ENCODE measurements at places on chromosomes 1 and 21.

- no peak for DNase-seq
Observed at GRCh38 chr1:197903196-197903514, 725 bp downstream of the C1orf53 start.

- no peak for DNase-seq
Observed at GRCh38 chr1:204477036-204477740, 17.4 kb downstream of the PIK3C2B start.

DNA sequence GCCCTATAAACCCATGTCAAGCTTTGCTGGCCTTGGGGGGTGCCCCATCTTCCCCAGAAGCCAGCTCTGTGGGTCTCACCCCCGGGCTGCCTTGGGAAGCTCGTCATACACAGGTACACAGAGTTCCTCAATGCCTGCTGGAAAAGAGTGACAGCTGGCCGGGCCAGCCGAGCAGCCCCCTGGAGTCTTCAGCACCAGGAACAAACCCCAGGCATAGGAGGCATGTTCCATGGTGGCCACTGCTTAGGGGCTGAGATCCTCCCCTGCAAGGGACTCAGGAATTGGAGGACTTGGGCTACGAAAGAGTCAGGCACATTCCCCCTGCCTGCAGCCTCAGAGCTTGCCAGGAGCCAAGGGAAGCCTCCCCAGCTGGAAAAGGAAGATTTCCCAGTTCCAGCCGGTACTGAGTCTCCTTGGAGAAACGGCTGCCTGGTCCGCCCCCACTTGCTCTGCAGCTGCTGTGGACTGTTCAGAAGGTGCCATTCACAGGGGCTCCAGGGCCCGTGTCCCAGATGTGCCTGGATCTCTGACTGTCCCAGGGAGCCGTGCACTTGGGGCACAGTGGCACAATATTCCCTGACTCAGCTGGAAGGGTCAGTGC lies 89.5 kb downstream of the STUM start:
- no peak for DNase-seq

GRCh38 chr1:6123083-6123482 lies 57.0 kb downstream of the CHD5 start:
- no peak for DNase-seq

- no peak for DNase-seq
Observed at GRCh38 chr1:242623756-242624155, 99.3 kb upstream of the PLD5 start.

DNA sequence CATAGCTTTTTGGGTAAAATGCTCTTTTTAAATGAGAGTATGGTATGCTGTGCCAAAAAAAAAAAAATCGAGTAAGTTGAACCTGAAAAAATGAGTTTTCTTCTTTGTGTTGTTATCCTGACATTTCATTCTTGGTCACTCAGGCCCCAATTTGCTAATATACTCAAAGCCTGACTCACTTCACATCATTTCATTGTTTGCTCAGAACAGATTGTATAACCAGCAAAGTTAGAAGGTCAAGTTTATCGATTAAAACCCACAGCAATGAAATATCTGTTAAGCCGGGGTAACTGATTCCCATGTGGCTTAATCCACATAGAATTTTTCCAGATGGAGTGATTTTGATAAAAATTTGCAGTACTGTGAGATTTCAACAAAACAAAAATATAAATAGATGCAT lies 363.7 kb downstream of the NEGR1 start:
- no peak for DNase-seq

GRCh38 chr1:240468656-240469055 lies 143.3 kb downstream of the GREM2 start:
- DNase-seq: no peak

DNA sequence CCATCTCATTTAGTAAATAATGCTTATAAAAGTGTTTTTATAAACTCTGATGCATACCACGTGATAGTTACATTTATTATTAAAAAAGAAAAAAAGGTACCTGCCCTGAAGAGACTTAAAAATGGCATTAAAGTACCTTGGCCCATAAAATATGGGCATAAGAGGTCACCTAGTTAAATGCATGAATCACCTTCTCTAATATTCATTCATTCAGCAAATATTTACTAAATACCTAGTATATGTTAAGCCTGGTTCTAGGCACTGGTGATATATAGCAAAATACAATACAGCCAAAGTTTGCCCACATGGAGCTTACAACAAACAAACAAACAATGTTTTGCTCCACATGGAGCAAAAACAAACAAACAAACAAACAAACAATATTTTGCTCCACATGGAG lies 87.0 kb downstream of the SCMH1 start:
- no peak for DNase-seq

GRCh38 chr1:177732178-177732577 lies 237.7 kb downstream of the SEC16B start:
- no peak for DNase-seq

GRCh38 chr1:63612971-63613370 lies 19.8 kb downstream of the PGM1 start:
- no peak for DNase-seq

- no peak for DNase-seq
Observed at GRCh38 chr1:108590441-108590840, 30.5 kb downstream of the EEIG2 start.

- DNase-seq: no peak
Observed at GRCh38 chr1:206766251-206766856, 4.2 kb upstream of the IL19 start.

- DNase-seq: no peak
Observed at GRCh38 chr1:165424454-165425216, 20.3 kb downstream of the RXRG start.

DNA sequence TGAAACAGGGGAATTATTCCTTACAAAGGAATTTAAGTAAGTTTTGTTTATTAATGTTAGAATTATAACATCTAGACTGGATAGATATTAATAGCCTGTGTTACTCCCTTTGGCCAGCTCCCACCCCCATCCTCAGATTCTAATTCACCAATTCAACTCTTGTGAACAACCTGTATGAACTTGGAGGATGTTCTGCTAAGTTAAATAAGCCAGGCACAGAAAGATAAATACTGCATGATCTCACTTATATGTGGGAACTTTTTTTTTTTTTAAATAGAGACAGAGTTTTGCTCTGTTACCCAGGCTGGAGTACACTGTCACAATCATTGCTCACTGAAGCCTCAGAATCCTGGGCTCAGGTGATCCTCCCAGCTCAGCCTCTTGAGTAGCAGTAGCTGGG lies 32.2 kb downstream of the EFCAB7 start:
- no peak for DNase-seq

GRCh38 chr1:196410768-196411167 lies 197.5 kb downstream of the KCNT2 start:
- no peak for DNase-seq

DNA sequence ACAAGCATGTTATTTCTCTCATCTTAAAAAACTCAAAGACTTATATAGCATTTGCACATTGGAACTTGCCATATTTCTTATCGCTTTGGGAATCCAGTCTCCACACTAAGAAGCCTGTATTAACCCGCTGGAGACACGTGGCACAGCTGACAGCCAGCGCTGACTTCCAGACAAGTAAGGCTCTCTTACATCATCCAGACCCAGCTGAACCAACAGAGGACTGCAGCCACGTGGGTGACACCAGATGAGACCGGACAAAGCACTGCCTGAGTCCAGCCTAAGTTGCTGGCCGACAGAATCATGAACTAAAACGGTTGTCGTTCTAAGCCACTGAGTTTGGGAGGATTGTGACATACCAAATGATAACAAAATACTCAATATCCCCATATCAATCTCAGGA lies 6.3 kb upstream of the CD247 start:
- DNase-seq: no peak

DNA sequence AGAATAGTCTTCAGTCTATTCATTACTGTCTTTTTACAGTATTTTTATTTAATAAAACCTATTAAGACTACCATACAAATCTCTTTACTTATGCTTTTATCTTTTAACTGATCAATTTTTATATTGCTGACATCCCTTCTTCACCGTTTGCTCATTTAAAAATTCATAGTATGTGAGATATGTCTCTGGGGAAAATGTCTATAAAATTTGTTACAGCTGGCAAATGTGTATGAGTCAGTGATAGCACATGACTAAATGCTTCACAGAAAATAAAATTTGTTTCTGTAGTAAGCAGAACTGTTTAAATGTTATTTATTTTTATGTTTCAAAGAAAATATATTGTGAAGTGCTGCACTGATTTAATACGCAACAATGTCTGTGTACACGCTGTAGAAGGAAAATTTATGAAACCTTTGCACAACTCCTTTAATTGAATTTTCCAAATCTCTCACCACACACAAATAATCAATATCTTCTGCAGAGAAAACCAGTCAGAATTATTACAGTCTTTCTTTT lies 74.2 kb downstream of the ITGB3BP start:
- no peak for DNase-seq

- no peak for DNase-seq
Observed at GRCh38 chr1:177185209-177185608, 14.5 kb downstream of the BRINP2 start.

DNA sequence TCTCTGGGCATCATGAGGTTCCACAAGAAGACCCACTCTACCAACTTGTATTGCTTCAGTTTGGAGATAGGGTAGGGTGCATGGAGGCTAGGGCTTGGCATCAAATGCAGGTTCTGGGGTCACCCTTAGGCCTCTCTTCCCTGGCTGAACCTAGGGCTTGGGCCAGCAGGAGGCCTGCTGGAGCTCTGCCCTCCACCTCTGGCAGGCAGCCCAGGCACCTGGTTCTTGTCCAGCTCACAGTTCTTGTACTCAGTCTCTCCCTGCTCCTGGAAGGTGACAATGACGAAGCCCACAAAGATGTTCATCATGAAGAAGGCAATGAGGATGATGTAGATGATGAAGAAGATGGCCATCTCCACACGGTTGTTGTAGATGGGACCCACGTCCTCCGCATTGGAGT lies 37.5 kb upstream of the KIF21B start:
- no peak for DNase-seq

DNA sequence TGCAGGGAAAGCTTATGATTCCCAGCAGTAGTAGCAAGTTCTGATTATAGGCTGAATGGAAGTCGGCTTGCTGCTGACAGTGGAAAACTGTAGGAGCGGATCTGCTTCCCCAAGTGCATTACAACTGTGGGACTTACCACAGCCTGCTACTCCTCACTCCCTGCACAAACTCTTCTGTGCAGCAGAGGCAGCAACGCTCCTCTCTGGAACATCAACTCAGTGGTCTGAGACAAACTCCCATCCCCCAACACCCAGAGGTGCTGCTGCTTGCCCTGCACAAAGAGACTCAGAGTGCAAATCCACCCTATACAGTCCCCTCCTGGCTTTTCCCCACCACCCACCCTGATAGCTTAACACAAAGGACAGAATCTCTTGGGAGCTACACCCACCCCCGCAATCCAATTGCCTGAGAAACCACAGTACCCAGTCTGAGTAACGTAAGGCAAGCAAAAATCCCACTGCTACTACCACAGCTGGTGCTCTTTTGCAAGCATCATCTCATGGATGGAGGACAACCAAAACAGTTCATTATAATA lies 1455.2 kb downstream of the AMY1C start:
- DNase-seq: no peak

GRCh38 chr21:34514576-34515115 lies 2.6 kb upstream of the KCNE1 start:
- no peak for DNase-seq

DNA sequence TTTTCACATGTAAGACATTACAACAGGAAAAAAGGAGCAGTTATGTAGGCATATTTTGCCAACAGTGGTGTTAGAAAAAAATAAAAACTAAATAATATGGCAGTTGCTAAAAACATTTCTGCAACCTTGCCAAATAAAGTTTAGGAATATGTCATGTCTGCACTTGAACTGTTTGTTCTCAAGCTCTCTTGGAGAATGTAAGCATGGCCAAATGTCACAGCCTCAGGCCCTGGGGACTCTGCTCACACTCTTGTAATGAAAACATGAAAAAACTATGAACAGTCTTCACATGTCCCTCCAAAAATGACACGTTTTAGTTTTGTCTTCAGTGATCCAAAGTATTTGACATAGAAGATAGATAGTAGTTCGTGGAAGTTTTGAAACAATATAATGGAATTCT lies 753.3 kb downstream of the LTN1 start:
- no peak for DNase-seq

DNA sequence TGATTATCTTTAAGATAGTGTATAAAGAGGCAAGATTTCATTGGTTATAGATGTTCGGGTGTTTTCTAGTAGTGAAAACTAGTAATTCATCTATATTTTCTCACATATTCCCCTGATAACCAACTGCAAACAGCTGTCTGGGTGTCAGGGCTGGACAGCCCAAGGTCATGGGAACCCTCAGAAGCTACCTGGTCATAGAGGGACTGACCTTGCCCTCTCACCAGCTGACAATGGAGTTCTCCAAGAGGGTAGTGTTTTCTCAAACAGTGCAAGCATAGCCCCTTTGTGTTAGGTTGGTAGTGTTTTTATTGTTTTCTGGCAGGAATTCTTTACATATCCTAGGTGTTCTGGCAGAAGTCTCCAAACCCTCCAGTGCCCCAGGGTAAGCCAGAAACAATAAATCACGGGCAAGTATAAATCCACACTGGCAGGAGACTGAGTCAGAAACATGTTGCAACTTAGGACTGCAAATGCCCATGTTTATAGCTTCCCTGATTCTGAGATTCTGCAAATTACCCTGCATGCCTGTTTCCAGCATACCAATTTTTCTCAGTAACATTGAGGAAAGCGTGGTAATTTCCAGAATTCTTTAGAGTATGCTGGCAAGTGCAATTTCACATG lies 82.8 kb upstream of the ATP1A1 start:
- DNase-seq: no peak

GRCh38 chr1:156498432-156499193 lies 2.0 kb downstream of the MEF2D start:
- DNase-seq: no peak

DNA sequence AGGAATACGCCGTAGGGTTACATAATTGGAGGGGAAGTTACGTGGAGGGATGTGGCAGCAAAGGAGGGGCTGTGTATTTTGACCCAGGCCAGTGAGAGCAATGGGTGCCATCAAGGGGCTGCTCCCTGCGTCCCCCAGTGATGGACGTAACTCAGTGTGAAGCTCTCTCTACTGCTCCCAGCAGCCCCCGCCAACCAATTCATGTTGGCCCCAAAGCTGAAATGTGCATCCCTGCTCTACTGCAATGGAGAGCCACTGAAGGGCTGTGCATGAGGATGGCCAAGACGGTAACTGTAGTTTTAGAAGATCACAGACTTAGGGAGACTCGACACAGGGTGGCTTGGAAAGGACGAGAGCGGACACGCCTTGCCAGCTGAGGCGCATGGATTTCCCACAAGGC lies 38.3 kb downstream of the PGBD5 start:
- DNase-seq: no peak

- DNase-seq: no peak
Observed at GRCh38 chr21:27219068-27219467, 252.2 kb upstream of the ADAMTS5 start.

- no peak for DNase-seq
Observed at GRCh38 chr1:41578712-41579335, 94.3 kb upstream of the EDN2 start.

GRCh38 chr1:92511541-92511940 lies 24.8 kb upstream of the GFI1 start:
- no peak for DNase-seq

DNA sequence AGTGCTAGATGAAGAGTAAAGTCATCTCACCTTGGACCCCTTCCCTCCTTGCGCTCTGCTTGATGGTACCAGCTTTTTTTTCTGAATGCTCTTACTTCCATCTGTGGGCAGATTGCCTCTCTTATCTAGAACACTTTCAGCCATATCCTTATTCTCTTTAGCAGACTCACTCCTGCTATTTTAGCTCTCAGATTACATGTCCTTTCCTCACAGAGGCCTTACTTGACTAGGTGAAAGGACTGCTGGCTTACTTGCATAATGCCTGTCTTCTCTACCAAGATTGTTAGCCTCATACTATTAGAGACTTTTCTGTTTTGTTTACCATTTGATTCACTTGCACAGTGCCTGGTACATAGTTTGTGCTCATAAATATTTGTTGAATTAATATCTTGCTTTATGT lies 9.3 kb downstream of the IFI44 start:
- DNase-seq: no peak

Measured in type B pancreatic cell (in vitro differentiated cells).